CD4-positive, alpha-beta memory T cell (primary cell): ENCODE measurements at places on chromosomes 12 and 14. TPM values are rescaled to one million over a fixed set of nuclear protein-coding genes. Genes with fewer than 3 reads are reported as not detected.

The EMP1 gene
- polyA plus RNA-seq, result 1.8 TPM

DNA sequence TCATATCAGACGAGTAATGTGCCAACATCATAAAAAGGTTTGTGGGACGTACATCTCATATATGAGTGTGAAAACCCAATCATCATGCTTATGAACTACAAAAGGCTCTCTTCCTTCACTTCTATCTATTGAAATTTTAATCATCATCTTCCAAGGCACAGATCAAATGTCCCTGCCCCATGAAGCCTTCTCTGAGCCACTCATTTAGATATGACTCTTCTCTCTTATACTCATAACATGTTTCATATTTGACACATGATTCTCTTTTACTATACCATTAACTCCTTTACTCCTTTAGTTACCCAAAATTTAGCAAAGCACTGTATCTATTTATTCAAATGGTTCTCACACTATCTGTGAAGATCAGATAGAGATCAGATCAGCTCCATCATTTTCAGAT lies 22.2 kb downstream of the RALGAPA1 start:
- no peak for DNase-seq

The RNF212B gene
- not detected for polyA plus RNA-seq

The GNB3 gene
- not detected for polyA plus RNA-seq

The IL22 gene
- 0.67 TPM for polyA plus RNA-seq

The RAD51AP1 gene
- polyA plus RNA-seq, result 0.62 TPM

GRCh38 chr12:39389399-39390150 lies 53.3 kb downstream of the KIF21A start:
- no peak for DNase-seq

GRCh38 chr14:93220509-93220908 lies 13.5 kb downstream of the UBR7 start:
- DNase-seq, result no peak

GRCh38 chr12:30769802-30770201 lies 15.1 kb upstream of the CAPRIN2 start:
- no peak for DNase-seq

- DNase-seq, result no peak
These were observed 607.0 kb downstream of the BCL11B start for GRCh38 chr14:98665007-98665406.
